ENCODE measurements at places on chromosomes 16 and 17.

- no peak for DNase-seq
Observed at GRCh38 chr17:48630925-48631692, 5.0 kb upstream of the HOXB9 start.

DNA sequence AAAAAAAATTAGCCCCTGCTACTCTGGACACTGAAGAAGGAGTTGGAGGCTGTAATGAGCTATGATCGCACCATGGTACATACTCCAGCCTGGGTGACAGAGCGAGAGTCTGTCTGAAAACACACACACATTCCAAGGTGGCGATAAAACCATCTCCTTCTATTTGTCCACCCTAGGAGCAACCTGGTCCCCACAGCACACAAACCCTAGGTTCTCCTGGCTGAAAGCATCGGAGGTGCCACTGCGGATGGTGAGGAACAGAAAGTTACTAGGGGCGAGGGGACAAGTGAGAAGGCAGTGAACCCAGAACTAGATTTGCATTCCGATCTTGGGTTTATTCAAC, 1.4 kb upstream of the ECI1 start:
- DNase-seq: no peak

GRCh38 chr16:1850981-1851380, 21.0 kb downstream of the MEIOB start:
- DNase-seq: no peak

DNA sequence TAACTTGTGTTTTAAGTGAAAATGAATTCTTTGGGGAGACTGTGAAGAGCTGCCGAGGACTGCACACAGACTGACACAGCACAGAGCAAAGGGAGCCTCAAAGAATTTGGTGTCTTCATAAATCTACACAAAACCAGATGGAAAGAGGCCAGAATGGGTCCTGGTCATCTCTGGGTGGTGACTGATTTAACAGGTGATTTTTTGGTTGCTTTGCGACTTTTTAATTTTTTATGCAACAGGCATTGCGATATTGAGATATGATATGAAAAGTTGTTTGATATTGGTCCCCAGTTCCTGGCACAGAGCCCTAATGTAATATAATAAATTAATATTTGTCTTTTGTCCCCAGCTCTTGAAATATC, 12.6 kb upstream of the EIF1 start:
- DNase-seq: no peak

GRCh38 chr17:13626703-13627102, 25.0 kb upstream of the HS3ST3A1 start:
- DNase-seq: no peak

DNA sequence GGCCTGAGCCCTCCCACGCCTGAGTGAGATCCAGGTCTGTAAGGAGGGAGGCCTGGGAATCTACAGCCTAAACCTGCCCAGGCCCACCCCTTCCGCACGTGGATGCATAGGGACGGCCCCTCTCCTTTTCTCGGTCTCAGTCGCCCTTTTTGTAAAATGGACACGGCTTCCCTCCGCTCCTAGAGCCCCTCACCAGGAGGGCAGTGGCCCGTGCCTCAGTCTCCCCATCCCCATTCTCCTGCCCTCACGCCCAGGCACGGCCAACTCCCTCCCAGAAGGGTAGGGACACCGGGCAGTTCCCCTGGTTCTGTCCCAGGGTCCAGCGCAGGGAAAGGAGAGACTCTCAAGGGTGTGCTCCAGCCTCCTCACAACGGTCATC, 48.1 kb downstream of the WNT3 start:
- DNase-seq: no peak

- DNase-seq: no peak
Observed at GRCh38 chr17:64040206-64040605, 19.8 kb upstream of the ICAM2 start.

DNA sequence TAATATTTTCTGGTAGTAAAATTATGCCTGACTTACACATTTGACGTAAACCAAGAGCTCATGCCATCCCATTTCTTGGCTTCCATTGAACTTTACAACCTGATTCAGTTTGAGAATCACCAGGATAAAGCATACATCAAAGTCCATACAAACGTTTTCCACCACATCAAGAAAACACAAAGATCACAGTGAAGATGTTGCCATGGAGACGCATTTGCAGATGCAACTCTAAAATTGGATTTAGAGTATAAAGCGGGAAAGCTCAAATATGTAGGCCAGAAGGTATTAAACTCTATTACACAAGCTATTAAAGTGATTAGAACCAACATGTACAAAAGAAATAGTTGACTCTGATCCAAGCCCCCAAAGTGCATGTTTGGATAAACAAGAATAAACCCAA, 10.4 kb downstream of the C16orf46 start:
- no peak for DNase-seq

GRCh38 chr17:42999003-42999525, 845 bp downstream of the RPL27 start:
- DNase-seq: no peak

- no peak for DNase-seq
Observed at GRCh38 chr16:1691956-1692355, 13.9 kb downstream of the JPT2 start.

DNA sequence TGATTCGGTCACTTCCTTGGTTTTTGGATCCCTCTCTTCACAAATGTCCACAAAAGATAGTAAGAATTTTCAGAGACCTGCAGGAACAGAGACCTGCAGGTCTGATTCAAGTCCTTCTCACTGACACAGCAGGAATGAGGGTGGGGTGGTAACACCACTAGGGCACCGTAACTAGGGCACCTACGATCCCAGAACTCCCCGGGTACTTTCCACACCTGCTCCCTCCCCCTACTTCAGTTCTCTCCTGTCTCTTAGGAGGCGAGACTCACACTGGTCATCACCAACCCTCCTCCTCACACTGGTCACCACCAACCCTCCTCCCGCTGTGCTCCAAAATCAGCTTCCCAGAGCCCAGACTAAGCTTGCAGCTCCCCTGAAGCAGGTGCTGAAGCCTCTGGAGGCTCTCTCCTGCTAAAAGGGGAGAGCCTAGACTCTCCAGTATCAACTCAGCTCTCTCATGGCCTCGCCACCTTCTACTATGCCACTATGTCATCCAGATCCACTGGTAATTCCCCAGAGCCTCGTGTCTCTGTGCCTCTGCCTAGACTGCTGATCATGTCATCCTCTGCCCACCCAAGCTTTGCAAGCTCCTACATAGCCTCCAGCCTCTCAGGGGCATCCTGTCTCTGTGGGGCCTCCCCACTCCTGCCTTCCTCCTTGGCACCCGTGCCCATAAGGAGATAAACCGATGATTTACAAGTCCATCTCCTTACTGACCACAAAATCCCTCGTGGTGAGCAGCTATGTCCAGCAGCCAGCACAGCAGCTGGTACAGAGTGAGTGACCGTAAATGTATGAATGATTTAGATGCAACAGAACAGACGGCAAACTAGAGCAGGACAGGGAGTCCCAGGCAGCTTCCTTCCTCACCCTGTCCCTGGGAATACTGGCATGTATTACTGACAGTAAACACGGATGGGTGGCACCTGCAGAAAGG, 63.4 kb upstream of the GSG1L start:
- DNase-seq: no peak

DNA sequence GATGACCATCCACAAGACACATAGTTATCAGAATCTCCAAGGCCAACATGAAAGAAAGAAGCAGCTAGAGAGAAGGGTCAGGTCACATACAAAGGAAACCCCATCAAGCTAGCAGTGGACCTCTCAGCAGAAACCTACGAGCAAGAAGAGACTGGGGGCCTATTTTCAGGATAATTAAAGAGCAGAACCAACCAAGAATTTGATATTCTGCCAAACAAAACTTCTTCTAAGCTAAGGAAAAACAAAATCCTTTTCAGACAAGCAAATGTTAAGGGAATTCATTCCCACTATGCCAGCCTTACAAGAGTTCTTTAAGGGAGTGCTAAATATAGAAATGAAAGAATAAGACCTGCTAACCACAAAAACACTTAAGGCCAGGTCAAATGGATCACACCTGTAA, 47.8 kb downstream of the ITFG1 start:
- no peak for DNase-seq

GRCh38 chr17:41141361-41141760, 1.0 kb upstream of the KRTAP4-6 start:
- DNase-seq: no peak

DNA sequence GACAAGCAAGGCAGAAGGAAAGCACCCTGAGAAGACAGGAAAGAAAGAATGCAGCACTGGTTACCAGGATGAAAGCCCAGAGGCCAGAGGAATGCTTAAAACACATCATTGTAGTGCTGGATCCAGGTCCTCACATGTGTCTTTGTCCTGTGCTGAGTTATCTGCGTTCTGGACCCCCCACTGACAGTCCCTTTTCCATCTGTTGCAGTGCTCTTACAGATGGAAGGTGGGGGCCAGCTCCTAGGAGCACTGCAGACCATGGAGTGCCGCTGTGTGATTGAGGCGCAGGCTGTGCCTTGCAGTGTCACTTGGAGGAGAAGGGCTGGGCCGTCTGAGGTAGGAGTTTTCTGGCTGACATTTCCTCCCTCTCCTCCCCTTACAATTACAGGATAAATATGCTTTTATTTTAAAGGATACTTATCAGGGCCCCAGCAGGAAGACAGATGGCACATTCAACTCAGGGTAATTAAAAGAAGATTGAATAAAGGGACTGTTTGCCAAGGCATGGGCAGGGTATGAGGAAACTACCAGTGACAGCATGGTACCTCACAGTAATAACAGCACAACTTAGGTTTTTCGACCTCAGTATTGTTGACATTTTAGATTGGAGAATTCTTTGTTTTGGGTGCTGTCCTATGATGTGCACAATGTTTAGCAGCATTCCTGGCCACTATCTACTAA, 3.0 kb downstream of the EME1 start:
- no peak for DNase-seq

DNA sequence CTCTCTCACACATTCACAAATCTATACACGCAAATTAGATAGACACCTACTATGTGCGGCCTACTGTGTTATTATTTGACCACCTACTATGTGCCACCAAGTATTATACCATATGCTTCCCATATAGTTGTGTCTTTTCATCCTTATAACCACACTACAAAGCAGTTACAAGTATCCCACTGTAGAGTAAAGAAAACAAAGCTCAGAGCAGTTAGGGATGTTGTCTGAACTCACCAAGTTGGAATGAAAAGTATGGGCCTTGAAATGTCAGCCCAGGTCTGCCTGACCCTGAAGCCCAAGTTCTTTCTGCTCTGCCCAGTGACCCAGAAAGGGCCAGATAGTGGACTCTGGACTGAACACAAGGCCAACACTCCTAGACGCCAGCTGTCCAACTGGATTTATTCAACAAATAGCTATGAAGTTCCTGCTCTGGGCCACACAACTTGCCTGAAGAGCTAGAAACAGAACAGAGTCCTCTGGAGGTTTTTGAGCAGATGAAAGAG, 8.5 kb downstream of the KRT37 start:
- DNase-seq: no peak

GRCh38 chr17:74935048-74935447, 650 bp upstream of the OTOP3 start:
- DNase-seq: no peak

- no peak for DNase-seq
Observed at GRCh38 chr17:58416937-58417299, 416 bp downstream of the RNF43 start.

DNA sequence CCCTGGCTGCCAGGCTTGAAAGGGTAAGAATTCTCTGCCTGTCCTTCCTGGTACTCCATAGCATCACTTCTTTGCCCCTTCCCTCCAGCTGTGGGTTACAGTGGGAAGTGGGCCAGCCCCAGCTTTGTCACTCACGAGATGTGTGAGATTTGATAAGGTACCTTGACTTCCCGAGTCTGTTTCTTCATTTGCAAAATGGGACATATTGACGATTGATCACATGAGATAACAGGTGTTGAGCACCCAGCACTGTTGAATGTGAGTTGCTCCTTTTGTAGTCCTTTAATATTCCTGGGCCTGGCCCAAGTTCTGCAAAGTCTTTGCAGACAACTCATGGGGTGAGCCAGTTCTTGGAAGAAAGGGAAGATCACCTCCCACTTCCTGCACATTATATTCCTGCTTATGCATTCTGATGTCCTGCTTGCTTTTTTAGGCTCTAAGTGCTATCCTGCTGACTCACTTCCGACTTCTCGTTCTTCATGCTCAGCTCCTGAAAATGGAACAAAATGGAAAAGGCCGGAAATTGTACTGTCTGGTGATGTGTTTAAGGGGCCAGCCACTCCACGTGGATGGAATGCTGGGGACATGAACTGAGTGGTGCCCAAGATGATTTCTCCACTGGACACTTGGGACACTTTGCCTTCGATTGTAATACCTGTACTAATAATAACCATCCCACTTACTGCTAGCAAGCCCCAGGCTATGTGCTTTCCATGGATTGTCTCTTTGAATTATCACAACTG, 8.3 kb upstream of the NLK start:
- DNase-seq: peak; percentile 72

- DNase-seq: no peak
Observed at GRCh38 chr16:15856901-15857698, at the start of gene MYH11. Gene MYH11 (minus strand): TSS chr16:15857028. CDS start chr16:15838252, 18,776 bp downstream.

DNA sequence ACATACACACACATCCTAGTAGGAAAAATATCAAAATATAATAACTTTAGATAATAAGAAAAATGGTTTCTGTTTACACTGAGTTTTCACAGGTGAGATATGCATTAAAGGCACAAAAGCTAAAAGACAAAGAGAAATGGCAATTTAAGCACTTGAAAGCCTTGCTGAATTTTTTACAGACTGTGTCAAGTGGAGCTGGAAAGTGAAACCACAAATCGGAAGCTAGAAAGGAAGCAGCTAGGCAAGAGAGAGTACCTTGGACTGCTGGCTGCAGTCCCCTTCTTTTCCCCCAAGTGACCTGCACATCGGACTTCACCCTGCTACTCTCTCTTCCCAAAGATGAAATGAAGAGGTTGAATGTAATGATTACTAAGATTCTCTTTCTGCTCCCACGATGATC, 135.1 kb downstream of the CDH13 start:
- DNase-seq: no peak

DNA sequence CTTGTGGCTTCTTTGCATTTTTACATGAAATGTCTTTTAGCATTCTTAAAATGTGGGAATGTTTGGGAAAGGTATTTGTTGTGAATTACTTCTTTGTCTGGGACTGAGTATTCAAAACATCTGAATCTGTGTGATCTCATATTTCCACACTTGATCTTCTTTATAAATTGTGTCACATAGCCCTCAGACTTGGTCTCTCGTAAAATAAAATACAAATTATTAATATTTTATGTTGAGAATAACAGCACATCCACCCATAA, 81.9 kb downstream of the TUBD1 start:
- DNase-seq: no peak

DNA sequence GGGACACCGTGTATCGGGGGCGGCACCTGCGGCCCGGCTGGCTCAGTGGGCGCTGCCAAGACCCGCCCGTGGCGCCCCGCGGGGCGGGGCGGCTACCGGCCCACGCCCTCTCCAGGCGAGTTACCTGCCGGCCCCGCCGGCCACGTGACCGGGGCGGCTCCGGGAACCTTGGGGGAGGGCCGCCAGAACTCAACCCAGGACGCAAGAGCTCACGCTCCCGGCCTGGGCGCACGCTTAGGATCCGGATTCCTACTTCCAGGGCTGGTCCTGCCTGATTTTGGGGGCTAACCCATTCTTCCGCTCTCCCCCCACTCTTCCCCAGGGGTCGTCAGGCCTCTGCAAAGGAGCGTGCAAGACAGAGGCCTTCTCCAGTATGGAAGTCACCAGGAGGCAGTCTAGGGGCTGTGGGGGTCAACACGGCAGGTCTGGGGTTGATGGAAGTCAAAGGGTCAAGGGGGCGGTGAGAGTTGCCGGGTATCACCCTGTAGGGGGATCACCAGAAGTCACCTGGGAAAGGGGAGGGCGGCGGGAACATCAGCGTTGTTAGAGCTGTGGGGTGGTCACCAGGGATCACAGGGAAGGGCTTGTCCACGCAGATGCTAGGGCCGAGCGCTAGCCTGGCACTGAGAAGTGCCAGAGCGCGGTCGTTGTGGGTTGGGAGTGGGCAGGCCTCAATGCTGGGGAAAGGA, 354 bp upstream of the ESRP2 start:
- no peak for DNase-seq

- DNase-seq: no peak
Observed at GRCh38 chr17:39144416-39144840, 7.0 kb downstream of the PLXDC1 start.
